ENCODE measurements at places on chromosomes 1 and 21. TPM values are rescaled to one million over a fixed set of nuclear protein-coding genes. Genes with fewer than 3 reads are reported as not detected.

DNA sequence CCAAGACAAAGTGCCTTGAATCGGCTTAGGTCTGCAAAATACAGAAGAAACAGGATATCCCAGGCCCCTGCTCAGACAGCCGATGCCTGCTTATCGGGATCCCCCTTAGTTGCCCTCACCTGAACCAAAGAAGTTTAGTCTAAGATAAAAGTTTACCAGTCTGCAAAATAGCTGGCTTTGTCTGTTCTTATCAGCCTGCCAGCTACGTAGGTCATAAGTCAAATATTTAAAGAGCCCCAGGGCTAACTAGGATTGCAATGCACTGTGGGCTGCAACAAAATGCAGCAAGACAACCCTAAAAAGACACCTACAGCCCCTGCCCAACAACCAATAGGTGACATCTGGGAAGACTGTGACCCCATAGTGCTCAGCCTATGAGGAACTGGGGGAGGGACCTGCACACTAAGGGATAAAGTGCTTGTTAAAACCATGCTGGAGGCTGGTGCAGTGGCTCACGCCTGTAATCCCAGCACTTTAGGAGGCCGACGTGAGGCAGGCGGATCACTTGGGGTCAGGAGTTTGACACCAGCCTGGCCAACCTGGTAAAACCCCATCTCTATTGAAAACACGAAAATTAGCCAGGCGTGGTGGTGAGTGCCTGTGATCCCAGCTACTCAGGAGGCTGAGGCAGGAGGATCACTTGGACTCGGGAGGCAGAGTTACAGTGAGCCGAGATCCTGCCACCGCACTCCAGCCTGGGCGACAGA is 27.4 kb downstream of the LRRC3 start:
- no peak for DNase-seq

- no peak for DNase-seq
Measured at GRCh38 chr1:43912607-43913006, 21.0 kb upstream of the ARTN start.

- DNase-seq: no peak
Measured at GRCh38 chr1:200153277-200154055, 126.0 kb downstream of the NR5A2 start.

DNA sequence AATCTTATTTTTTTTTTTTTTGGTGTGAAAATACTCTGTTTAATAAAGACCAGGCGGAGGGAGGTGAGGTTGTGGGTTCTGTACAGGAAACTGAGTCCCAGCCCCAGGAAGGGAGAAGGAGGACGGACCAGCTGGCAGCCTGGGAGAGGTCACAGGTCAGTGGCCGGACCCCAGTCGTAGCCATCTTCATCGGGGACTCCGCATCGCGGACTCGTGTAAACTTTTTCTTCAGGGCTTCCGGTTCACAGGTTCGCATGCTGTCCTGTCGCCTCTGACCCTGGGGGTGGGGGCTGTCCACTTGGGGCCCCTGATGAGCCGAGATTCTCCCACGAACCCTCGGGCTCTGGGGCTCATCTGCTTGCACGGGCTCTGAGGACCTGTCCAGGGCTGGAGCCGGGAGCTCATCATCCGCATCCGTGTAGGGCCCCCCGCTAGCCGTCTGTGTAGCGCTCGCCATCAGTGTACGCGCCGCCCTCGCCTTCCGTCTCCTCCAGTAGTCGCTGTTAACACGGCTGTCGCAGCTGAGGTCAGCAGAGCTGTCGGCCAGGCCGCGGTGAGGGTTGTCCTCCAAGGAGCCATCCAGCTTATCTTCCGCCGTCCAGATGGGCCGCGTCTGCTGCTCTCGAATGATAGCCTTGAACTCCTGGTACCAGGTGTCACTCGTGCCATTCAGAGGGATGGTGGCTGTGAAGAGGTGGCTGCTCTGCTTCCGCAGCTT is 975.7 kb upstream of the PRMT6 start:
- DNase-seq: no peak

- no peak for DNase-seq
Measured at GRCh38 chr1:183699616-183700160, 46.6 kb upstream of the APOBEC4 start.

DNA sequence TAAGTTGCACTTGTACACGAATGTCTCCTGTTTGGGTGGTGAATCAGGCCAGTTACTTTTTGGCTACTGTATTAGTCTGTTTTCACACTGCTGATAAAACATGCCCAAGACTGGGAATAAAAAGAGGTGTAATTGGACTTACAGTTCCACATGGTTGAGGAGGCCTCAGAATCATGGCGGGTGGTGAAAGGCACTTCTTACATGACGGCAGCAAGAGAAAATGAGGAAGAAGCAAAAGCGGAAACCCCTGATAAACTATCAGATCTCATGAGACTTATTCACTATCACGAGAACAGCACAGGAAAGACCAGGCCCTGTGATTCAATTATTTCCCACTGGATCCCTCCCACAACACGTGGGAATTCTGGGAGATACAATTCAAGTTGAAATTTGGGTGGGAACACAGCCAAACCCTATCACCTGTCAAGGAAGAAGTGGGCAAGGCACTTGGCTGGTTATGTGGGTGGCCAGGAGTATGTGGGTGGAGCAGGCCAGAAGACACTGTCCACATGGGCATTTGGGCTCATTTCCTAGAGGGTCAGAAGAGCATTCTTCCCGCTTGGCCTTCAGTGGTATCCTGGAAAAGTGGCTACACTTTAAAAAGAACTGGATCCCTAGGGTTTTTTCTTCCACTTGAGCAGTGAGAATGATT is 228.8 kb downstream of the HHAT start:
- DNase-seq: no peak

DNA sequence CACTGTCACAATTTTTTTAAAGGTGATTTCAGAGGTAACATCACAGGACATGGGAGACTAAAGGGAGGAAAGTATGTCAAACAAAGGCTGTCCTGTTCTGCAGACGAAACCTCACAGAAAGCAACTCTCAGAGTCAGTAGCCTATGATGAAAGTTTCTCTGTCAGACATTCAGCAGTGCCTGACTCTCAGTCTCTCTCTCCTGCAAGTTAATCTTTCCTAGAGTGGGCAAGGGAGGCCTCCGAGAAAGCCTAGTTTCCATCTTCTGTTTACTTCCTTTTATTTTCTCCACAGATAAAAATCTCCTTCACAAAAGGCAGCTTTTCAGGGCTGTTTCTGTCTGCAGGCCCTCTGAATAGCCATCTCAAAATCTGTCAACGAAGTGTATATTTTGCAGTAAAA is 24.9 kb upstream of the FMO2 start:
- no peak for DNase-seq

GRCh38 chr21:27363719-27364477 is 397.0 kb upstream of the ADAMTS5 start:
- no peak for DNase-seq

GRCh38 chr1:52725903-52726264 is 369 bp upstream of the ZYG11B start:
- DNase-seq: no peak

DNA sequence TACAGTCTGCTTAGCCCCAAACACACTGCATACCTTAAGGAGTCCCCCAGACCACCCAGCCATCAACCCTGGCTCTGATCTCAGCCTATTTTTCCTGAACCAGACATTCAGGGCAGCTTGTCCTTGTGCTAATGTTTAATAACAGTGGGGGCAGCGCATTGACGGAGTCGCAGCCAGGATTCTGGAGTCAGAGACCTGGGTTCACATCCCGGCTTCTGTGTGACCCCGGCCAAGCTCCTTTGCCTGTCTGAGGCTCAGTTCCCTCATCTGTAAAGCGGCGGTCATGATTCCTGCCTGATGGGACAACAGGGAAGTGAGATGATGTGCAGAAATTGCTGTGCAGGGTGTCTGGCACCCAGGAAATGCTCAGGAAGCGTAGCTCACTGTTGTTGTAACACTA is 63.1 kb downstream of the MATN1 start:
- DNase-seq: no peak

- no peak for DNase-seq
Measured at GRCh38 chr1:117599286-117600221, 6.3 kb upstream of the TENT5C start.

Gene NGF
- total RNA-seq: 0.78 TPM

Gene SYT2
- 1.1 TPM for total RNA-seq

Gene FCAMR
- not detected for total RNA-seq

Gene PMVK
- 12.0 TPM for total RNA-seq

Gene BCL2L15
- total RNA-seq: 1.4 TPM

Gene OR4F29
- not detected for total RNA-seq

Gene DIRAS3
- total RNA-seq: 0.94 TPM

Gene LCE3D
- total RNA-seq: not detected

Gene TDRKH
- total RNA-seq: 17.6 TPM

Gene CLDN17
- not detected for total RNA-seq

Gene OR2T11
- total RNA-seq: not detected

Gene FMO3
- total RNA-seq: not detected

Gene PSRC1
- total RNA-seq: 11.4 TPM

Data from occipital lobe (tissue), 3 donors.